ENCODE measurements at places on chromosomes 3 and 15. TPM values are rescaled to one million over a fixed set of nuclear protein-coding genes. Genes with fewer than 3 reads are reported as not detected.
A peak's percentile ranks its signal among the peaks of the same experiment; 100 is the strongest.

ABI3BP gene
- total RNA-seq, result 30.4 TPM

SEMA5B gene
- total RNA-seq, result 0.55 TPM

PCLAF gene
- 1.7 TPM for total RNA-seq

MGLL gene
- 29.3 TPM for total RNA-seq

KIF15 gene
- 3.0 TPM for total RNA-seq

FMN1 gene
- 6.7 TPM for total RNA-seq

PATL2 gene
- not detected for total RNA-seq

CACNA2D2 gene
- 1.1 TPM for total RNA-seq

CD96 gene
- total RNA-seq, result under 0.01 TPM

GRK7 gene
- not detected for total RNA-seq

GRCh38 chr15:66885281-66885915 is 180.0 kb upstream of the SMAD3 start:
- peak; percentile 48 for DNase-seq

DNA sequence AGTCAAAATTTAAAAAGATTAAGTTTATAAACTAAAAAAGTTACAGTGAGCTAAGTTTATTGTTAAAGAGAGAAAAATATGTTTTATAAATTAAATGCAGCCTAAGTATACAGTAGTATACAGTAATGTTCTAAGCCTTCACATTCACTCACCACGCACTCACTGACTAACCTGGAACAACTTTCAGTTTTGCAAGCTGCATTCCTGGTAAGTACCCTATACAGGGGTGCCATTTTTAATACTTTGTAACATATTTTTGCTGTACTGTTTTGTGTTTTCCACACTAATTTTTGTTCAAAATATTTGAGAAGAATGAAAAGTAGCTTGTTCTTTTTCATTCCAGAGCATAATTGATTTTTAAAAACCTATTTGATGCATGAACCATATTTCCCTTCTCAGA is 524.9 kb downstream of the RBMS3 start:
- no peak for DNase-seq

DNA sequence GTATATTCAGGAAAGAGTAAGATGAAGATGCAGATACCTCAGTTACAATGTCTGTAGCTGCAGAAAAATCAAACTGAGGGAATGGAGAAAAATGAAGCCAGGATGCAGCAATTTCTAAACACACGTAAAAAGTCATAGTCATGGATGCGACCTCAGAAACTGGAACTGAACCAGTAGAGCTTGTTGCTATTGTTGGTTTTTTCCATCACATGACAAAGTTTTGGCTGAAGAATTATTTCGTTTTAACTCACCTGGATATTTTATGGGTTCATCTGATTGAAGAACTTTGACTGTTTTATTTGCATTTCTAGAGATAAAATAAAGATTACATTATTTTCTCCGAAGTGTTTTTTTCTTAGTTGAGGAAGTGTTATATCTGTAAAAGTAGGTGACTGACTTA is 591.2 kb downstream of the ZBBX start:
- no peak for DNase-seq

- DNase-seq, result no peak
Observed at GRCh38 chr3:10533737-10534023, 28.3 kb upstream of the ATP2B2 start.

DNA sequence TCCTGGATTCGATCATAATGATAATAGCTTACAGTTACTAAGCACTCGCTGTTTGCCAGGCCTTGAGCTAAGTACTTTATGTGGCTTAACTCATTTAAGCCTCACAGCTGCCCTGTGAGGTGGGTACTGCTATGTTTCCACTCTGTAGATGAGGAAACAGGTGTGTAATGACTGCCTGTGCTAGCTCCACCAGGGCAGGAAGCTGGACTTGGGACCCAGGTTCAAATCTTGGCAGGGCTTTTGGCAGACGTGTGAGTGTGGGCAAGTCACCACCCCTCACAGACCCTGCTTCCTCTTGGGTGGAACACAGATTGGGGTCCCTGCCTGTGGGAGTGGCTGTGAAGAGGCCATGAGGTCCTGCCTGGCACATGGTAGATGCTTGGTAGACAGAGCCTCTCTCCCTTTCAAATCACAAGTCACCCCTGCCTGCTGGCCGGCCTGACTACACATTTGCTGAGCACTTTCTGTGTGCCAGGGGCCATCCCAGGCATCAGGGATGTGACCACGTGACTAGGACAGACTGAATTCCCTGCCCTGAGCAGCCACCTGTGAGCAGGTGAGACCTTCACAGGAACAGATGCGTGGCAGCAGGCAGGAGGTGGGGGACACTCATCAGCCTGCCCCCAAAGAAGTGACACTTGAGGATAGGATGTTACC is 3.7 kb downstream of the EFCC1 start:
- DNase-seq, result no peak

DNA sequence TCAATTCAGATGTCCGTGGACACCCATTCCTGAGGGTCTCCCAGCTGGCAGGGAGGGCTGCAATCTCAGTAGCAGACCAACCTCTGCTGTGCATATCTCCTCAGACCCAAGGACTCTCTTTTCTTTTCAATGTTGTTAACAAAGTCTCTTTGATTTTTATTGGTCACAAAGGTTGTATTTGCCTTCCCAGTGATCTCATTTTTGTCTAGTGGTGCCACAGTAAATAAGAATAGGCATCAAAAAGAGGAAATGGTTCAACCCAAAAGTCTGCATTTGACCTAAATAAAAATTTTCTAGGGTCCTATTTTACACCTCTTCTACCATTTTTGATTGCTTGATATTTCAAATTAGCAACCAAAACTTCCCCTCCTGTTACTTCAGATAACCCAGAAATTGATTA is 225.9 kb downstream of the CDIN1 start:
- no peak for DNase-seq

- DNase-seq, result no peak
Observed at GRCh38 chr15:41018534-41018933, 65.3 kb downstream of the CHAC1 start.

- DNase-seq, result peak; percentile 36
Observed at GRCh38 chr3:42541079-42541478, 38.6 kb downstream of the VIPR1 start.

GRCh38 chr15:63765338-63765737 is 68.4 kb downstream of the HERC1 start:
- DNase-seq, result no peak

DNA sequence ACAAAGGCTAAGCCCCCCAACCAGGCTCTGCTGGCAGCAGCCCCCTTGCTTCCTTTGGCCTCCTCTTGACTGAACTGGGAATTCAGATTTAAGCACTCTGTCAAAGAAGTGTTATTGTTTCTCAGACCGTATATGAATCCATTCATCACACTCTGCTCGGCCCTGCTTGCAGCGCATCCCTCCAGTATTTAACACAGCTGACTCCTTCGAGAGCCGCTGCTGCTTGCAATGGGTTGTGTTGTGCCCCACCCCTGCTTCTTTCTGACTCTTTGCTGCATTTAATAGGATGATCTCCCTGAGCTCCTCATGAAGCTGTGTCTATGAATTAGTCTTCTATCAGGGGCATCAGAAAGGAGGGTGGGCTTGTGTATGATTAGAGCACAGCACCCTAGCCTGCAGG is 31.2 kb downstream of the C3orf20 start:
- no peak for DNase-seq

- no peak for DNase-seq
Observed at GRCh38 chr3:186931532-186932280, 1.4 kb downstream of the ST6GAL1 start.

DNA sequence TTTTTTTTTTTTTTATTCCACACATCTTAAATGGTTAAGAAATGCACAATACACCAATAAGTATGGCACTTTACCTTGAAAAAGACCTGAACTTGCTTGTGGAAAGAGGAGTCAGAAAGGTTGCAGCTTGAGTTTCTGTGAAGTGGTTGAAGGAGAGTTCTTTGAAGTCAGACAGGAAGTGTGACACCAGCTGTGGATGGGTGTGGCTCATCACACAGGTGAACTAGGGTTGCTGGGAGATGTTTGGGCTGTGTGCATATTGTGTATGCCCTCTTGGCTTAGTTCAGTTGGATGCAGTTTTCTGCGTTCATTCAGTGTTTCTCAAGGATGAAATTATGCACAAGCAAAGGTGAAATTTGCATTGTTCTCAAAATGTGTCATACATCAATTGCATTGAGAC is 6.3 kb downstream of the AEN start:
- peak; percentile 9 for DNase-seq

GRCh38 chr3:195080571-195081151 is 190.3 kb downstream of the XXYLT1 start:
- no peak for DNase-seq

GRCh38 chr15:89429023-89429422 is 67.4 kb downstream of the RHCG start:
- no peak for DNase-seq

DNA sequence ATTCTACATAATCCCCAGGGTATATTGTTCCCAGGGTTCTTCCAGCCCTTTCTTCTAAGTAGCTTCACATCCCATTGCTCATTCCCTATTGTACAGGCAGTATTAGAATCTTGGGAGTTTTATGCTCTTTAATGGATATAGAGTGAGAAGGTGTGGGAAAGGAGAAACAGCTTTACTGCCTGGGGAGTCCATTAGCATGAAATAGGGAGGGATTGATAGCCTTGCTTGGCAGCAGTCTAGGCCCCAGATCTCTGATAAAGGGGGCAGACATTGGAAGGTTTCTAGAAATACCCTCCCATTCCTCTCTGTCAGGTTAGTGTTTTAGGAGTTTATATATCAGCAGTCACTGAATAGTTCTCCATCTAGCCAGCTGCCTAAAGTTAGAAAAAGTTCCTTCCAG is 334.3 kb downstream of the UNC13C start:
- no peak for DNase-seq

- DNase-seq, result no peak
Observed at GRCh38 chr15:71129669-71130068, 14.4 kb downstream of the THSD4 start.

GRCh38 chr15:63495343-63495742 is 9.1 kb upstream of the USP3 start:
- DNase-seq, result no peak

GRCh38 chr15:64009798-64010261 is 36.5 kb downstream of the DAPK2 start:
- DNase-seq, result no peak

DNA sequence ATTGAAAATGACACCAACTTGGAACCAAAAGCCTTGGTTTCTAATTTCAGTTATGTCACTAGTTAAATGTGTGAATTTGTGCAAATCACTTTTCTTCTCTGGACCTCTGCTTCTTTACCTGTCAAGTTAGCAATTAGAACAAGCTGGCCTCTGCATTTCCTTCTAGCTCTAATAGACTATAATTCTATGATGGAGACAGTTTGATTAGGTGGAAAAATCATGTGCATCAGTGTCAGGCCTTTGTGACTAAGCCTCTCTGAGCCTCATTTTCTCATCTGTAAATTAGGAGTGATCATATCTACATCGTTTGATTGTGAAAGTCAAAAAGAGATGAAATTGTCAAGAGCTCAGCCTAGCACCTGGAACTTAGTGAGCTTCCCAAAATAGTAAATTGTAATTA is 712.9 kb downstream of the MECOM start:
- no peak for DNase-seq

DNA sequence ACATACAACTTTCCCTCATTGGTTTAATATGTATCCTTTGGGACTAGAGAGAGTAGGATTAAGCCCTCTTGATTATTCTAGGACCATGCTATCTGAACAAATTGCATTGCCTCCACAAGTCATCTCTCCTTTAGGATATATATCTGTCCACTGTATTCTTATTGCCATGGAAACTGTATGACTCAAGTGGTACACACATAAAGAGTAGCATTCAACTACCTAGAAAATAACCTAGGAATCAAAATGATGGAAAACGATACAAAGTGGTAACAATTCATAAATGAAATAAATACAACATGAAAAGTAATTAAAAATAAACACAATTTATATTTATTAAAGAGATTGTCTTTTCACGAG is 212.1 kb upstream of the P2RY1 start:
- DNase-seq, result no peak

- no peak for DNase-seq
Observed at GRCh38 chr3:57659806-57660439, 33.0 kb downstream of the DENND6A start.

- DNase-seq, result no peak
Observed at GRCh38 chr3:34683851-34684250, 885.4 kb downstream of the PDCD6IP start.

DNA sequence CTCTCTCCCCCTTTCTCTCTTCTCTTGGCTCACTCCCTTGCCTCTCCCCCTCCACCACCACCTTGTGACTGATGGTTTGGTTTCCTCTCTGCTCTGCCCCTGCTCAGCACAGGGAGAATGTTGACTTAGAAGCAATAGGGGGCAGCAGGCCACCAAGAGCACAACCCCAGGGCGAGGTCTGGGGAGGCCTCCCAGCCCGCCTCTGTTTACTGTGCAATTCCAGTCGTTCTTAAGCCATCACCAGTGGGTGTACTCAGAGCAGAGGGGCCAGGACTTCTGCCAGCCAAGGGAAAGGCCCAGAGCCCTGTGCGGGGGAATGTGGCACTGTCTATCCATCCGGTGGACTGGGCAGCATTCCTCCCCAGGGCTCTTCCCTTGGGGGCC is 5.7 kb upstream of the APEH start:
- no peak for DNase-seq

DNA sequence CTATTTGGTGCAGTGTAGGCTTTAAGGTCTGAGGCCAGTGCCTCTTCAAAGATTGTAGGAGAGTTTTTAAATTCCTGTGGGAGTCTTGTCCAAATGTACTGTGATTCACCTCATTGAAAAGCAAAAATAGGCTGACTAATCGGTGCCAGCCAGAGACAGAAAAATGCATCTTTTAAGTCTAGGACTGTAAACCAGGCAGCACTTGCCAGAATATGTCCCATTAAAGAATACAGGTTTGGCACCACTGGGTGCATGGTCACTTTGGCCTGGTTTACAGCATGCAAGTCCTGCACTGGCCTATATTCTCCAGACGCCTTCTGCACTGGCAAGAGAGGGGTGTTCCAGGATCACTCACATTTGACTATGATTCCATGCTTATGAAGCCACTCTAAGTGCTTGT is 20.3 kb upstream of the NOX5 start:
- DNase-seq, result no peak

DNA sequence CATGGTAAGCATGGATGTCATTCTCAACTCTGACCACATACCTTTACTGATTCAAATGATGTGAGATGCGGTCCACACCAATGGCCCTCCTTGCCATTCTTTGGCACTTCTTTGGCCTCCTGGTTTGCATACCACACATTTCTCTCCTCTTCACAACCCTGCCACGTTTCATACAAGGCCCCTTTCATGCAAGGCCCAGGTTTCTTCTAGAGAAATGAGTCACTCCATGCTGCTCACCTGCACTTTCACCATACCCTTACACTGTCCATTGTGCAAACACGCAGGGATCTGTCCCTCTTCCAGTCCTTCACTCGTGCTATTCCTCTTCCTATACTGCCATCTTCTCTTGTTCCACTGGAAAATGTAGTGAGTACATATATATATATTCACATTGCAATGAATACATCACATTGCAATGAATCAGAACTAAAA is 24.4 kb upstream of the SLC24A5 start:
- no peak for DNase-seq

- no peak for DNase-seq
Observed at GRCh38 chr15:83365370-83365938, 81.0 kb upstream of the BNC1 start.
